ENCODE measurements at places on chromosomes 2 and 18.

DNA sequence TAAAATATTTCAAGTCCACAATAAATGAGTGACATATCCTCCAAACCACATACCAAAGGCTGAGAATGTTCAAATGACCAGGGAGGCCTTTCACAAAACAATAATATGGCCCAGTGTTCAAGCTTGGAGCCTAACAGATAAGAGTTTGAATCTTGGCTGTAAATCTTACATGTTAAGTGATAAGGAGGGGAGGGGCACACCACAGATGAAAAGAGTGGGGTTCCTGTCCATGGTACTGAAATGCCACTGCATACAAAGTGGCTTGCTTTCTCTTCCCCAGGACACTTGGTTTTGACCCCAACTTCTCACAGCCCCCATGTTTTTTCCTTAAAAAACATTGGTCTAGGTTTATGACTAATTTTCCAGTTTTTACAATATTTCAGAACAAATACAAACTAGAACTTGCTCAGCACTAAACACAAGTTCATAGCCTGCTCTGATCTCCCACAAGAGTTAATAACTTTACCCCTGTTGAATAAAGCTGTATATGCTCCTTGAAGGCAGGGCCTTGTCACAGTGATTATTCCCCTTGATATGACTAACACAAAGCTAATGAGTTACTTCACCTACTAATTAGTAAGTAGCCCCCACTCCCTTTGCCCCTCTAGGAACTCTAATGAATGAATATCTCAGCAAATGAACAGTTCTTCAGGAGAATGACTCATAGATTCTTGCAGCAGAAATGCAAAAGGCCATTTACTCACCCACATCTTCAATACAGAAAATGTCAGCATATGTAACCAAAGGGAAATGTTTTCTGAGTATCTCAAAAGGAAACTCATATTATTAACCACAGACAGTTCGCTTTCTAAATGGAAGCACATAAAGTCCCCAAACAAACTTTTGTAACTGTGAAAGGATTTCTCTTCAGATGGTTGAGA lies 142.2 kb downstream of the SATB2 start:
- no peak for DNase-seq

DNA sequence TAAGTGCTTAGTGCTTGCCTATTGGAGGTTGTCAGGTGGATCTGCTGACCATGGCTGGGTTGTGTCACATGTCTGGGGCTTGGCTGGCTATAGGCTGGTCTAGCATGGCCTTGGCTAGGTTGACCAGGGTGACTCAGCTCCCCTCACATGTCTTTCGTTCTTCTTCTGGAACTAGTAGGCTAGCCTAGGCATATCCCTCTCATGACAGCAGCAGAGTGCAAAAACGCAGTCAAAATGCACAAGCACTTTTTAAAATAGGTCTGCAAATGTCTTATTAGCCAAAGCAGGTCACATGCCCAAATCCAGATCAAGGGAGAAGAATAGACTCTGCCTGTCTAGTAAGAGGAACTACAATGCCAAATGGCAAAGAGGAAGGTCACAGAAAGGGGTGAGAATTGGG lies 179.7 kb upstream of the ACVR2A start:
- DNase-seq = no peak

DNA sequence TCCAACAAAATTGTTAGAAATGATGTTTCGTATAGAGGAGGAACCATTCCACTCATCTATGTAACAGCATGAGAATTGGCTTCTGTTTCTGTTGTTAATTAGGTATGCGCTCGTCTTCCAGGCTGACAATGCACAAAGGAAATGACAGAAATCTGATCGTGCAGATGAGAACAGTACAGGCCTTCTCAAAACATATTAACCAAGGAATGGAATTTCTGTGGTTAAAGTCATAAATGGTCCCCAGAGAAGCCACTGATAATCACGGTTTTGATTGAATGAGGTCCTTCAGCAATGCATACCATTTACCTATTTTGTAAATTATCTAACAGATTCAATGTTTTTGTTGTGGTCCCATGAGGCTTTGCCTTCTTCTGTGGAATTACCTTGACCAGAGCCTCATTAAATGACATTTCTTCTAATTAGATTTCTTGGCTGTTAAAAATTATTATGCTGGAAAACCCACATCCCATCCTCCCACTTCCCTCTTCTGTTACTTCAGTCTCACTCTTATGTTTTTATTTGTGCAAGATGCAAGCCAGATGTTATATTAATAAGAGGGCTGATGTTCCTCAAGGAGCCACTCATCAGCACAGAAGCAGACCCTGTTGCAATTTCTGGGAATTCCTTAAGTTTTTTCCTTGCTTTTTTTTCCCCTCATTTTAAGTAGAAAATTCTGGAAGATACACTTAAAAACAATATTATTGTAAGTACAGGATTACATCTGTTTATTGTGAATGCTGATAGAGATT lies 395.8 kb downstream of the PID1 start:
- peak; percentile 53 for DNase-seq

DNA sequence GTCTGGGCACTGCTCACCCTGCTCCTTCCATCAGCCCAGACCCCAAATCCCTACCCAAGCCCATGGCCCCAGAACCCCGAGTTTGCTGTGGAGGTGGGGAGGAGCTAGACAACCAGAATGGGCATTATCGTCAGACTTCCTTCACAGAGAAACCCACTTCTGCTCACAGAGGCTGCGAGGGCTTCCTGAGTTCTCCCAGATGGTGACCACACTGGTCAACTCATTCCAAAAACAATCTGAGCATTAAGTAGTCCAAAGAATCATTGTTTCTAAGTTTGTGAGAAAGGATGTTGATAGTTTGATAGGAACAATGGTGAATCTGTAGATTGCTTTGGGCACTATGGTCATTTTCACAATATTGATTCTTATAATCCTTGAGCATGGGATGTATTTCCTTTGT lies 60.2 kb downstream of the LRRC30 start:
- DNase-seq = no peak

- no peak for DNase-seq
Measured at GRCh38 chr2:200593905-200594304, 8.1 kb downstream of the AOX1 start.

DNA sequence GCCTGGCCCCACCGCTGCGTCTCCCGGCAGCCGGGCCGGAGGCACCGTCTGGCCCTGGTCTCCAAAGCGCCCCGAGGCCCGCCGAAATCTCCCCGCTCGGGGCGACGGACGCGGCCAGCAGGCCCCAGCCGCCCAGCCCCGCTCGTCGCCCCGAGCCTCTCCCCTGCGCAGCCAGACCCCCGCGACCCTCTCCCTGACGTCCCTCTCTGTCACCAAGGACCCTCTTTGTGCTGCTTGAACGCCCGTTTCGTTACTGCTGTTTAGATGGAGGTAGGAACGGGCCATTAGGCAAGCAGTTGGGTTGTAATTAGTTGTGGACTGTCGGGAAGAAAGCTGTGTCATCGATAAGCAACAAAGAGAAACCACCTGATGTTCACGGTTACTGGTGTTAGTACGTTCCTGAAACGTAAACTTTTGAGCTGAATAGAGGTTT lies 686 bp downstream of the UBXN4 start:
- peak; percentile 33 for DNase-seq

- DNase-seq = no peak
Measured at GRCh38 chr2:156181208-156181607, 151.3 kb downstream of the NR4A2 start.

GRCh38 chr2:128449226-128450061 lies 130.8 kb upstream of the HS6ST1 start:
- DNase-seq = no peak

DNA sequence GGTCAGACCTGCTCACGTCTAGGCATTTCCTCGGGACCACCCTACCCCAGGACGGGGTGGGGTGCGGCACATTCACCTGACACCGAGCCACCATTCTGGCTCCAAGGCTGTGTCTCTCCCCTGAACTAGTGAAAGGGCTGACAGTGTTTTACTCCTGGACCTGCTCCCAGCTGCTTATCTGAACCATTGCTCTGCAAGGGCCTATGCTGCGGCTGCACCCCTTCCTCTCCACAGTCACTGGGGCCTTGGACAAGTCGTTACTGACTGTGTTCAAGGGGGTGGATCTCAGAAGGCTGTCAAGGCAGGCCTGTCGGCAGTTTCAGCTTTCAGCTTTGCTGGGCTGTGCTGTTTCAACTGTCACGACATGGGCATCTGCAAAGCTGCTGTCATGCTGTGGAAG lies 11.7 kb downstream of the CREG2 start:
- DNase-seq = no peak

DNA sequence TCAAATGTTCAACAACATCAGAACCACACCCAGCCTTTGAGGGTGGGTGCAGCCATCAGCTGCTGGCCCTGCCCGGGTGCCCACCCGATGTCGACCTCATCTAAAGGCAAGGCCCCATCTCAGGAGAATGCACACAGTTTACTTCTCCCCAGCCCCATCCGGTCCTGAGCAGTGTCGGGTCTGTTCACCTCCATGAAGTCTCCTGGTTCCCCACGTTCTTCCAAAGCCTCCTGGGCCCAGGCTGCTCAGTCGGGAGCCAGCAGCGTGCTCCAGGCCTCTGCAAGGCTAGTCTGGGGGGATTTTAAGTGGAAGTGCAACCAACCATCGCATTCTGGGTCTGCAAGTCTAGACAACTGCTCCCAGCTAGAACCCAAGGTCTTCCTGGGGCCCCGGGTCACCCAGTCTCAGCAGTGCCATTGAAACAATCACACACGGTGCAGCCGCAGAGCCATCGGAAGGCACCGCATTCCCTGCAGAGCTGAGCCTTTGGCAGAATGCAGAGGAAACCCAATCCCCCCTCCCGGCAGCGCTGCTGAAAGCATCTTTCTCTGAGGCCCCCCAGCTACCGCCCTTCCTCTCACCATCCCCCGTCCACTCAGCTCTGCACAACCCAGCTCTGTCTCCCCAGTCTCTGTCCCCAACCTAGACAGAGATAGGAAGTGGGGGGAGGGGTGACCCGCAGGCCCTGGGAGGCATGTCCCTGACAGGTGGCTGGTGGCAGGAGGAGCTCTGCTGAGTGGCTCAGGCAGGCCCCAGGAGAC lies 8.5 kb downstream of the ESPNL start:
- no peak for DNase-seq

- DNase-seq = no peak
Measured at GRCh38 chr2:232634206-232635150, 1.1 kb downstream of the EFHD1 start.

DNA sequence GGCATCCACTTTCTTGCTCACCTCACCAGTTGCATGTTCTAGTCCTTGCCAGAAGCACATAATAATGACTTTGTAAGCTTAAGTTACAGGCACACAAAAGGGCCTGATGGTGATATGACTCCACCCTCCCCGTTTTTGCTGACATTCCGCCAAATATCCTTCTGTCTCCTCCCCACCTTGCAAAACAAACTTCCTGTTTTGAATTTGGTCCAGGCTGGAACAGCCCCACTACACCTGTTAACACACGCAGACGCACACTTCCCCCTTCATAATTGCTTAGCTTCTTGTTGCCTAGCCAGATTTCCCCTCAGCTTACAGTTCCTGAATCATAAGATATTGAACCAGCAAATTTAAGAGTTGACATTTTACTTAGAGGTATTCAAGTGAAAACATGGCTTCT lies at the start of gene MGAT5:
Gene MGAT5, plus strand, starts transcription at position 269 of the 400 bp plus-strand sequence. CDS start 332 bp downstream, outside the sequence.
- DNase-seq = no peak

DNA sequence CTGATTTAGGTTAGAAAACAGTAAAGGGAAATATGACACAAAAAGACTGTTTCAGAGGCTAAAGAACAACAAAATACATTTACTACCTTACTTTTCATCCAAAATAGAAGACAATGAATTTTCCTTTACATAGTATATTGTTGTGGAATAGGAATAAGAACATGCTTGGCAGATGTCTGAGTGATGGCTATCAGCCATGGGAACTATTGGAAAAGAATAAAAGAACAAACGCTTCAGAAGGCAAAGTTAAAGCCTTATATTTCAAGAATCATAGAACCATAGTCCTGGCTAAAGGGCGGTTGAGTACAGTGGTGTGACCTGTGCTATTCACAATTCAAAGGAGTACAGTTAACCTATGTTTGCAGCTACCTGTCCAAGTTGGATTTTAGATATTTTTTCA lies 73.9 kb upstream of the NRXN1 start:
- no peak for DNase-seq

DNA sequence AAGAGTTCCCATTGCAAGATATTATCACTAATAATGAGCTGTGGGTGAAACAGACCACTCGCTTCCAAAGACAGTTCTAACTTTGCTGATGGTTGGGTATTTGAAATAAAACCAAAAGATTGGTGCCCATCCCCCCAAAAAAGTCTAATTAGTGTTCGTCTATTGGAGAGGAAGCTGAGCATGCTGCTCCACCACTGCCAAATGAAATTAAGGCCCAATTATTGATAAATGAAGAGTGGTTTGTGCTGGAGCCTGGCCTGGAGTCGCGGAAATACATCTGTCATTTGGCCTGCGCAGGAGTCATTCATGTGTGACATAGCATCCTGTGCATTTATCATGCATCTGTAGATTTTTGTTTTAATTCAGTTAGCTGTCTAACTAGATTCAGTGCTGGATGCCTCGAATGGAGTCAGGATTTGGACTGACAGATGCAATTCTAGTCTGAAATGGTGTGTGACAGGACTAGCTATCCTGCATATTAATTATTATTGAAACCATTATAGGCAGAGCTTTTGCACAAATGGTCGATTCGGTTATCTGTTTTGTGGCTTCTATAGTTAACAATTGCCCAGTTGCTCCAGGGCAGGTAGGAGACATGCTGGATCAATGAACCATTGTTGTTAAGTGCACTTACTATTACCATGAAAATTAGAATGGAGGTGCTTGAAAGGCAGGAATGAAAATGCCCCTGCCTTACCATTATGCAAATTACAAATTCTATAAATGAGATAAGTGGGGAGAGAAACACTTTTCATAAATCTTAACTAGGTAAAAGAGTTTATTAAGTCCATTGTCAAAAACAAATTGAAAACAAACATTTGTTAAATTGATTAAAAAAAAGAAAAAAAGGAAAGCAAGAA lies 450.4 kb upstream of the TCF4 start:
- no peak for DNase-seq

DNA sequence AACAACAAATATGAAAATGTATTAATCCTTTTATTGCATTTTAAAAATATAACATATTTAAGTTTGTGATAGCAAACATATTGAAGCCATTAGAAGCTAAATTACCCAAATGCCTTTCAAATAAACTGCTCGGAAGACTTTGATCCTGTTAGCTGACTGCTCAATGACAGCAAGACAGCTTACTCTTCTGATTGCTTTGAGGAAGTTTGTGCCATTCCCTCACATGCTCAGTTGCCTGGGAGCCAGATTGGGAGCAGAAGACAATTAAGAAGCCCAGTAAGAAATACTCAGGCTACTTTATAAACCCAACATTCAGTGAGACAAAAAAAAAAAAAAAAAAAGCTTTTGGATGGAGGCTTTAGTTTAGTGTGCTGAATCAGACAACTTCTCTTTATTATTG lies 407.1 kb upstream of the SOX11 start:
- no peak for DNase-seq

GRCh38 chr2:126383800-126384199 lies 272.2 kb upstream of the GYPC start:
- no peak for DNase-seq

Measured in GM04504 (cell line).